ENCODE measurements at places on chromosomes 7 and 10.

DNA sequence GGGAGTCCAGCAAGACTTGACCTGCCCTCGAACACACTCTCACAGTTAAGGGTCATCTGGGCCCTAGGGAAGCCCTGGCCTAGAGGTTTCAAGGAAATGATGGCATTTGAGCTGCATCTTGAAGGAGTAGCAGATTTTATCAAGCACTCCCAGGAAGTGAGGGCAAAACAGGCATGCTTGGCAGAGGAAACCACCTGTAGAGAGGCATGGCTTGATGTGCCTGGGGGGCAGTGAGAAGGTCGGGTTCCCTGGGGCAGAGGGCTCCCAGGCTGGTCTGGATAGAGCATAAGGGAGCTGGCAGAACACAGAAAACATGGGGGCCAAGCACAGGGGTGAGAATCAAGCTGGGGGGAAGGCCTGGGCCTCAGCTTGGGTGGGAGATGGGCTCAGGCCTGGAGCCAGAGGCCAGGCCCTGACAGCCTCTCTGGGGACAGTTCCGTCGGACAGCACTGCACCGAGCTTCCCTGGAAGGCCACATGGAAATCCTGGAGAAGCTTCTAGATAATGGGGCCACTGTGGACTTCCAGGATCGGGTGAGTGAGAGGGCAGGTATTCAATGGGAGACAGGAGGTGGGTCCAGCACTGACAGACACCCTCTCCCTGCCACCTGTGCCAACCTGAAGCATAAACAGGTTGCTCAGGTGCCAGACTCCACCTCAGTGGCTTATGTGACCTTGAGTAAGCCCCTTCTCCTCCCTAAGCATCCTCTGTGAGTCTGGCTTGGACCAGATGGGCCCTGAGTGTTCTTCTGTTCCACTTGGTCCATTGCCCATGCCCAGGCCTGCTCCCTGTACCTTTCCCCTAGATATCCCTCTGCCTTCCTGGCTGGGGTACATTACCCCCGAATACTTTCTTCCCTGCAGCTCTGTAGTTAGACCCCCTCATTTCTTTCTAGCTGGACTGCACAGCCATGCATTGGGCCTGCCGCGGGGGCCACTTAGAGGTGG is 3.5 kb upstream of the HOGA1 start:
- DNase-seq, result no peak

GRCh38 chr7:81004098-81004497 is 85.2 kb upstream of the SEMA3C start:
- peak; percentile 26 for DNase-seq

GRCh38 chr10:16848562-16849154 is 31.4 kb upstream of the RSU1 start:
- DNase-seq, result peak; percentile 67

DNA sequence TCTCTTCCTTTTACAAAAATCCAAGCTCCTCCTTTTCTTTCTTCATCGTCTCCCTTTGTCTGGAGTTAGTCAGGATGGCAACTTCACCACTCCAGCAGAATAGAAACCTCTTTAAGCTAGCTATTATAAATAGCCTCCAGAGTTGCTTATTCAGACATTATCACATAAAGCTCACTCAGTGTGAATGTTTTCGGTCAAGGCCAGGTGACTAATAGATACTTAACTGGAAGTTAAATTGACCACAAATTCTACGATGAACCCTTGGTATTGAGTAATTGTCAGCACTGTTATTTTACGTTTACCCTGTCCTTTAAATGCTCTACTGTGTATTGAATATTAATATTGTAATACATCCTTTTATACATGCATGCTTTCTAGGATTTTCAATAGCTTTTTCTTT is 340.4 kb downstream of the OTUD1 start:
- no peak for DNase-seq

- no peak for DNase-seq
Observed at GRCh38 chr10:132645630-132646442, 108.2 kb downstream of the INPP5A start.

- no peak for DNase-seq
Observed at GRCh38 chr10:126052171-126052570, 155.8 kb downstream of the FANK1 start.

DNA sequence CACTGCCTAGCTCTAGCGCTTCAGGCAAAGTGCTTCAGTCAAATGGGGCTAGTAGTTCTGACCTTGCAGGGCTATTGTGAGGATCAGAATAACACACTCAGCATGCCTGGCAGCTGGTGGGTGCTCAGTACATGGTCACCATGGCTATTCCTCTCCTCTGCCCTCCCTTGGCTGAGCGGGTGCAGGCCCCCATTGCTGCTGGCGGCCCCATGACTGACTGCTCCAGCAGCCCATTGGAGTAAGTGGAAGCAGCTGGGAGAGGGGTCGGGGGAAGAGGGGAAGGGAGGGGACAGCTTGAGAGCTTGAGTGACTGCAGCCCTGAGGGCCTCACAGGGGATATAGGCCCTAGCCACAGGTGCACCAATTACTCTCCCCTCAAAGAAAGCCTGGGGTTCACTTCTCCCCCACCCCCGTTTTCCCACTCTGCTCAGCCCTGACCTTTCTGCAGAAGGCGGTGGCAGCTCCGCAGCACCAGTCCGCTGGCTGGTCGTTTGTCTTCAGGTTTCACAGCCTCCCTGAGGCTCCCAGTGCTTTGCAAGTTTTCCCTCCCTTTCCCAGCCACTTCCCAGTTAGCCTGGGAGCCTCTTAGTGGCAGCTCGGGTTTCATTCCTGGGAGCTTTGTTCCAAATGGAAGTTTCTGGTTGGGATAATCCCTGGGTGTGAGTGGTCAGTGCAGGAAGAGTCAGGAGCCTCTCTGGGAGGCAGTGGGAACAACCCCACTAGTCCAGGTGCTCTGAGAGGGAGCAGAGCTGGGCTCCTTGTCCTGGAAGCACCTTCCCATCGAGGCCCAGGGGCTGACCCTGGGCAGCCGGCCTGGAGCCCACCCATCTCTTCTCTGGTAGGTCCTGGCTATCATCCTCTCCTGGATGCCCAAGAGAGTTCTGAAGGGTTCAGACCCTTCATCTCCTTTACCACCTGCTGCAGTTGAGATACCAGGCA is 16.3 kb downstream of the FGF8 start:
- DNase-seq, result no peak

DNA sequence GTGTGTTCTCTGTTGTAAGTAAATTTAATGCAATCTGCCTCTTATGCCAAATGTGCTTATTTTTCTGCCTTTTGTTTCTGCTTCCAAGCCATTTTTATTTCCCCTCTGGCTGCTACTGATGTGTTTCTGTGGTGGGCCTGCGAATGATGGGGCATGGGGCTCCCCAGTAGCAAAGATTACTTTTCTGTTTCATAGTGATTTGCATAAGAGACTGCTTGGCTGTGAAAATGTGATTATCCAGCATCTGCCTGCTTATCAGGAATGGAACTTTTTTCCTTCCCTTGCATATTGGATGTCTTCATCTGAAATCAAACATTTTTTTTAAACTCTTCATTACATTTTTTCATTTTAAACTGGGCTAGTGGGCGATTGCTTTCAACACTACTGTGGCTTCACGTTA is 57.7 kb upstream of the BTBD16 start:
- DNase-seq, result no peak

DNA sequence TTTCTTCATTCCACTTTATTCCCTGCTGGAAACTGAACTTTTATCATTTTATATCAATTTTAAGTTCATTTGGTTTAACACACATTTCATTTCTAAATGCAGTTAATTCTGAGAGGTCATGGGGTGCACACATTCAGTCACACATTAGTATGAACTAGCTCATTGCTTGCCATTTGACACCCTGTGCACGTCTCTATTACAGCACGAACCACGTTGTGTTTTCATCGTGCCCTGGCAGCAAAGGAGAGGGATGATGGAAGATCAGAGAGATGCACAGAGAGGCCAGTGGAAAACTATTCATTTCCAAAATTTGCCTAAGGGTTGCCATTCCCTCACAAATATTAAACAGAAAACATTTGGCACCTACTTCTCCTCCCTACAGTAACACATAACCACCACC is 45.4 kb downstream of the CTNNA3 start:
- DNase-seq, result no peak

DNA sequence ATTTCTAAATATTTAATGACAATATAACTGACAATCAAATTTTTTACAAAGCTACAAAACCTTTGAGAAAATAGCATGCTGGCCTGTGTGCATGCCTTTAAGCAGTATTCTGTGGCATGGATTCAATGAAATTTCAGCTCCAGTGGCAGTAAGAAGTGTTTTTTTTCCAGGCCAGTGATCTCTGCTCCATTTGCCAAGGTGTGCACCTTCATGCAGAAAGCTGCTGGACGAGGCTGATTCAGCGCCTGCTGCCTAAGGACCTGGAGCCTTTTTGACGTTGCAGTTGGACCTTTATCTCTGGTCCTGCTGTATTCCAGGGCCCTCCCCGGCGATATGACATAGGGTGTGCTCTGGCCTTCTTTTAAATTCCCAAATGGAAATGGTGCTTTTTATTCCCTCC is 26.6 kb downstream of the VWC2 start:
- DNase-seq, result no peak

- no peak for DNase-seq
Observed at GRCh38 chr7:139047970-139048369, 12.1 kb upstream of the ZC3HAV1L start.

- DNase-seq, result no peak
Observed at GRCh38 chr7:51325261-51325676, 8.7 kb upstream of the COBL start.

DNA sequence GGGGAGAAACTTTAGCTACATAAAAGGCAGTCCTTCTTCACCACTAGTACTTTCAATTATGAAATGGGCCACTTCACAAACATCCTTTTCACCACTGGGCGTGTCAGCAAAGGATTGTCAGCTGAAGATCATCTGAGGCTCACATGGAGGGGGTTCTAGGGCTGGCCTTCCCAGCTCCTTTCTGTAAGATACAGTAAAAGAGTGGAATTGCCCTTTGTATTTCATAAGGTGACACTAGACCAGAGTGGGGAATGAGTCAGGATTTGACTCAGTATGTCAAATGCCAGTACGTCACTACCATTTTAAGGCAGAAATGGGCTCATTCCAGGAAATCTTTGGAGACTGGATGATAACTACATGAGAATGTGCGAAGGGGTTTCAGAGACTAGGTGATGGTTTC is 21.2 kb upstream of the BLOC1S2 start:
- DNase-seq, result peak; percentile 37

- DNase-seq, result no peak
Observed at GRCh38 chr7:5170251-5170650, 19.8 kb upstream of the WIPI2 start.

DNA sequence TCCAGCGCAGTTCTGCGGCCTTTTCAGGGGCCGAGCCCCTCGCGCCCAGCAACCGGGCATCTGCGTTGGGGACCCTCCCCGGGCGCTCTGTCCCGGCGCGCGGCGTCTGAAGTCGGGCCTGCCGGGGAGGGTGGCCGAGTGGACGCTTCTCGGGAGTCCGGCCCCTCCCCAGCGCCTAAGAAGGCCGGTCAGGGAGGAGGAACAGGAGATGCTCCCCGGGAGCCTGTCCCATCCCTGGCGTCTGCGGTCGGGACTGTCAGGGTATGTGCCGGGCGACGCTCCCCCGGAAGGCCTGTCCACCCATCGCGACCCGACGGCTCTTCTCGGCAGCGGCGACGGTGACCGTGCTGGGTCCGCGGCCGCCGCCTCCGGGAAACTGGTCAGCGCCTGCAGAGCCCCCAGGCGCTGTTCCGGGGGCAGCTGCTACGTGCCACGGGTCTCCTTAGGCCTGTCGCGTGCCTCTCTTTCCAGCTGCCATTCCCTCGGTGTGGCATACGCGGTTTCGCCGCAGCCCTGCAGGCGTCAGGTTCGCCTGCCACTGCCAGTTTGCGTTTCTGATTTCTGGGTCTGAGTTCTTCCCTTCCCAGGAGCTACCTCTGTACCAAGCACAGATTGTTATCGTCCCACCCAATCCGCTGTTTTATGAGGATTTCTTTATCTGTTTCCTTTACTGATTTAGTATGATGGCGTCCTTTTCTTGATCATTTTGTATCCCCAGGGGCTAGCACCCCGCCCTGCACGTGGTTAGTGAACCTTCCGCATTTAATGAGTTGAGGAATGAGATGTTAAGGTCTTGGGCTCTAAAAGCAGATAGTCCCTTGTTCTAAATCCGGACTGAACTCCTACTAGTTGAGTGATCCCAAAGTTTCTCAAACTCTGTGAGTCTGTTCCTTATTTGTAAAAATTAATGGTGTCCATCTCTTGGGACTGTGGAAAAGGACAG is 782 bp downstream of the IFIT5 start:
- peak; percentile 15 for DNase-seq

GRCh38 chr10:122780391-122780790 is 65.3 kb downstream of the CUZD1 start:
- DNase-seq, result no peak

- peak; percentile 72 for DNase-seq
Observed at GRCh38 chr7:45924283-45924682, 3.2 kb upstream of the IGFBP3 start.

DNA sequence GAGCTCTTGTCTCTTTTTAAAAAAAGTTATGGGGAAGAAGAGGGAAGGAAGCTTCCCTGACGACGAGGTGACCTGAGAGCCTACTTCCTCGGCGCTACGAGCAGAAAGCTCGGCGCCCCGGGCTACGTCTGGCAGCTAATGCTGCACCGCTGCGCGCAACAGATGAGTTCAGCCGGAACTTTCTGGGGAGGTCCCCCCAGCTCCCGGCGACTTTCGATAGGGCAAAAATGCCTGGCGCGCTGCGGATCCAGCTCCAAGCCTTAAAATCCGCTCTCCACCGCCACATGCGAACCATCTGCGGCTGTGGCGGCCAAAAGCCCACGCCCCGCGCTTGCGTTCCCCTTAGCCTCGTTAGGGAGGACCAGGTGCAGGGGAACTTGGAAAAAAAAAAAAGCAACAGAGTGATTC is 621 bp downstream of the P4HA1 start:
- DNase-seq, result peak; percentile 62

DNA sequence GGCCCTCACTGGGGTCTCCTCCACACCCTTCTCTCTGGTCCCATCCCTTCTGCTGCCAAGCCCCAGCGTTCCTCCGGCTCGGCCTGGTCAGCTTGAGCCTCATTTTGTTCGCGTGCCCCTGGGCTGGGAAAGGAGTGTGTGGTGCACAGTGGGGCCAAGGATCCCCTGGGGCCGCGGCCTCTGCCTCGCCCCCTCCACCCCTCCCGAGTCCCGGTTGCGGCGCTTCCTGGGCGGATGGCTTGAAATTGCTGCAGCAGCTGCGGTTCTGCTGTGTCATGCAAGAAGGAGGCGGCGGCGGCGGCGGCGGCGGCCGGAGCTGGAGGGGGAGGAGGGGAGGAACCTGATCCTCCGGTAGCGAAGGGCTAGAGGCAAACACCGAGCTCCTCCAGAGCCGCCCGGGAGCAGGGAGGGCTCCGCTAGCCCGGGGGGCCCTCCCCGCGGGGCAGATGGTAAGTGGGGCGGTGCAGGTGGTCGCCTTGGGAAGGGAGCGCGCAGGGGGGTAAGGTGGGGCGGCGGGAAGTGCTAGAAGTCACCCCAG is 217.8 kb upstream of the MKLN1 start:
- DNase-seq, result peak; percentile 88

All from fibroblast of upper back skin (primary cell).